T-helper 1 cell (primary cell): ENCODE measurements at places on chromosomes 5 and 9.
A peak's percentile ranks its signal among the peaks of the same experiment; 100 is the strongest.

GRCh38 chr5:180540050-180540694, 46.0 kb downstream of the CNOT6 start:
- DNase-seq = no peak

- DNase-seq = no peak
Observed at GRCh38 chr9:135046739-135047350, 40.6 kb upstream of the OLFM1 start.

GRCh38 chr5:33276628-33276950, 164.2 kb upstream of the TARS1 start:
- no peak for DNase-seq

DNA sequence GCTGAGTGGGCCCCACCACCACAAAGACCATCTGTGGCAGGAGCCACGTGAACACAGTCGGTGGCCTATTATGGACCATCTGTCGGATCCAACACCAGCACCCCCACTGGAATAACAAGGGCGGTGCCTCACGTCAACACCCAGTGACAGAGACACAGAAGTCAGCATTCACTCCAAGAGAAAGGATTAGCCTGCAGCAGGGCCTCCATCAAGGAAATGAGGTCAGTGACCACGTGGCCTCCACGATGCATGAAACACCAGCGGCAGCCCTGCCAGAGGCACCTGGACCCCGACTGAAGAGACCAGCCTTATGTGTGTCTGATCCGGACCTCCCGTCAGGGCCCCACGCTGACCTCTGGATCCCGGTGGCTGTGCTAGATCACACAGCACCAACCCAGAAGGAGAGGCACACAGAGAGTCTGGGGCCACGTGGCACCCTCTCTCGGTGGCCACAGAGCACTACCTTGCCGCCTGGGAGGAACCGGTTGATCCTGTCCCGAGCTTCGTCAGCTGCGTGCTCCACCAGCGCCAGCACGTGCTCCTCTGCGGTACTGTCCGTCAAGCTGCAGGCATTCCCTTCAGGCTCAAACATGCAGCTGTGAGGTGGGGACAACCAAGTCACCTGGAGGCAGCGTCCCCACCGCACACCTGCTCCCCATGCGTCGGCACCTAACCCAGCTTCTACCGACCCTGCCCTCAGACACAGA, 9.0 kb downstream of the BRD9 start:
- no peak for DNase-seq

DNA sequence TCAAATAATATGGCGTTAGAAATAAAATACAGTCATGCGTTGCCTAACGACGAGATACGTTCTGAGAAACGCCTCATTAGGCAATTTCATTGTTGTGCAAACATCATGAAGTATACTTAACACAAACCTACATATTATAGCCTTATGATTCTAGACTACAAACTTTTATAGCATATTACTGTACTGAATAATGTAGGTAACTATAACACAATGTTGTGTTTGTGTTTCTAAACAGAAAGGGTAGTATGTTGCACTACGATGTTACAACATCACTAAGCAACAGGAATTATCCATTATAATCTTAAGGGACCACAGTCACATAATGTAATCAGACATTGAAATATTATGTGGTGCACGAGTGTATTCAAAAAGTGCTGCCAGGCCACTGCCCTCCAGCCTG, 3.0 kb upstream of the SMC2 start:
- DNase-seq = no peak

DNA sequence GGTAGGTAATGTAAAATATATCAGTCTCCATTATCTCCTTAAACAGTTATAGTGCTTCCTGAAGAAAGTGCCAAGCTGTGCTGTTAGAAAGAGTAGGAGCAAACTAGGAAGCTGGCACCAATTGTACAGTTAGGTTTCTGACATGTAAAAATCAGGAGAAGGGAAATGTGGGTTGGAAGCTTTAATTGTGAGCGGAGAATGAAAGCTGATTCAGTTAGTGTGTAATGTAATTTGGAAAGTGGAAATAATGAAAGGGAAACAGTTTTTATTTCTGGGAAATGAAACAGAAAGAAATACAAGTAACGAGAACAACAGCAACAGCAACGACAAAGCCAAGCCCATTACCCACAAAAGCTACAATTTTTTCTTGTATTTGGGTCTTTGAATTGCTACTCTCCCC, 48.8 kb upstream of the JAK2 start:
- peak; percentile 77 for DNase-seq
